ENCODE measurements at places on chromosomes 4 and X.
A peak's percentile ranks its signal among the peaks of the same experiment; 100 is the strongest.

- DNase-seq: no peak
Measured at GRCh38 chrX:19720236-19720635, 167.2 kb downstream of the SH3KBP1 start.

DNA sequence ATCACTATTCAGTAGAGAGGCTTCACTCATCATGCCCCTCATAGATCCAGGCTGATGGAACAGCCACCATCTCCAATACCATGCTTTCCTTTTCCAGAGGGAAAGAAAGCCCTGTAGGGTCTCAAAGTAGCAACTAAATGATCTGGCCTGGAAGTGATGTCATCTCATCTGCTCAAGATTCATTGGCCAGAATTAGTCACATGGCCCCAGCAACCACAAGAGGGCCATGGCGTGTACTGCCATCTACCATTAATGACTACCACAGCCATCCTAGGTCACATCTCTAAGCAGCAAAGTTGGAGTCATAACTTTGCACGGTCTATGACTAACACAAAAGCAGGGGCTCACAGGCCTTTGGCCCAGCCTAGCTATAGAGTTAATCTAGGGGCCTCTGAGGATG, 194.8 kb downstream of the KIT start:
- no peak for DNase-seq

DNA sequence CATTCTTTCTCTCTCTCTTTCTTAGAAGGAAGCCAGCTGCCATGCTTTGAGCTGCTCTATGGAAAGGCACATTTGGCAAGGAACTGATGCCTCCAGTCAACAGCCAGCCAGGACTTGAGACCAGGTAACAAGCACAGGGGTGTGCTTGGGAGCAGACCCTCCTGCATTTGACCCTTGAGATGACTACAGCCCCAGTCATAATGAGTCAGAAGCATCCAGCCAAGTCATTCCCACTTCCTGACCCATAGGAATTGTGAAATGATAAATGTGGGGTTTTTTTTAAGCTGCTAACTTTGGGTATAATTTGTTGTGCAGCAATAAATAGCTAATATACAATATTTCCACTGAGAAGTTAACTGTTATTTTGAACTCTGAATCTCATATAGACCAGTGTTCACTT, 446.9 kb downstream of the GRXCR1 start:
- DNase-seq: no peak

DNA sequence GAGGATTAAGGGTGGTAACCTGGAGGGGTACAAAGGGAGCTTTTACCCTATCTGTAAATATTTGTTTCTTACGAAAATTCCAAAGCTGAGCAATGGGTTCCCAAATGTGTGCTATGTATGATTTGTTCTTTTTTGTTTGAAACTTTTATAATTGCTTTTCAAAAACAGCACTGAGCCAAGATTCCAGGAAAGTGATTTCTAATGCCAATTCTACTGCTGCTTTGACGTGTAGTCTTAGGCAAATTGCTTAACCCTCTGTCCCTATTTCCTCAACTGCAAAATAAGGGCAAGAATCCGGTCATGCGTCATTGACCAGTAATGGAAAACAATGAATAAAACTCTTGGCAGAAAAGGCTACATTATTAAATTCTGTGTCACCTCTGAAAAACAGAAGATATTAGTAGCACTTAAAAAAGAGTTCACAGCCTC, 454.7 kb downstream of the IL15 start:
- peak; percentile 41 for DNase-seq

DNA sequence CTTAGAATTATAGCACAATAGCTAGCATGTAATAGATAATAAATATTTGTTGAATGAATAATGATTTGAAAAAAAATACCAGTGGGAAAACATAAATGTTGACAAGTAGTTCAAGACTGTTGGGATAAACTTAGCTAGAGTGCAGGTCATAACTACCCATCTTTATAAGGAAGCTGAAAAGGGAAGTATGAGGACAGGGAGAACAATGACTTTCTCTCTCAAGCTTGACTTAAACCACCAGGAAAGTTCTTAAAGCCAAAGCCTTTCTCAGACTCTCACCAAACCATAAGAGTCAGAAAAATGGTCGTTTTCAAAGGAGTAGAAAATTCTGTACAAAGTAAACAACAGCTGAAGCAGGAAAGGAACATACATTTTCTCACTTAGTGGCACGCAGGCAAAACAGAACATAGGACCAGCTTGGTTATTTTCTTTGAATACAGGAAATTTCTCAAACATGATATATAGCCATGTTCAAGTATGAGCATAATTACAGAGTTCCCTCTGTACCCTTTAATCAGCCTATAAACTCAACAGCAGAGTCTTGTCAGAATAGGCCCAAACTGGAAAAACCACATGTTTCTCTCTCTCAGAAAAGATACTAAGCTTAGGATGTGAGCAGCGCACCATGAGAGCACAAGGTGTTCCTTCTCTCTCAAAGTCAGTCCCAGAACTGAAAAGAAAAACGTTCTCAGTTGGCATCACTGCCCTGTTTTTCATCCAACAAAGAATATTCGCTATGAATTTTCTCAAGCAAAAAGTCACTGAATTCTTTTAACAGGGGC, 28.7 kb downstream of the MAPK10 start:
- DNase-seq: no peak

DNA sequence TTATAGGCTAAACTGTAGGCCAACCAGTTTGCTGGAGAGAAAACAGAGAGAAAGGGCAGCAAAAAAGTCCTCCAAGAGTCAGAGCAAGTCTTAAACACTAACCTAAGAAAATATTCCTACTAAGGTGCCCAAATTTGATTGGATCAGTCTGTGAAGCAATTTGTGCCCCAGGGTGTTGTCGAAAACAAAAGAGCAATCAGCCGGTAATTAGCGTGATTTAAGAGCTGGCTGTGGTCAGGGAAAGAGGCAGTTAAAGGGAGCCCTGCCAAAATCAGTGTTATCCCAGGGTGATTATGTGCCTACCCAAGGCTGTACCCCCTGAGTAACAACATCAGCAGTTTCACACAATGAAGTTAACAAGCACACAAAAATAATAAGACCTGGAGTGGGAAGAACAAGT, 6.4 kb upstream of the BRWD3 start:
- DNase-seq: no peak

- no peak for DNase-seq
Measured at GRCh38 chrX:105694839-105695238, 127.5 kb upstream of the NRK start.

DNA sequence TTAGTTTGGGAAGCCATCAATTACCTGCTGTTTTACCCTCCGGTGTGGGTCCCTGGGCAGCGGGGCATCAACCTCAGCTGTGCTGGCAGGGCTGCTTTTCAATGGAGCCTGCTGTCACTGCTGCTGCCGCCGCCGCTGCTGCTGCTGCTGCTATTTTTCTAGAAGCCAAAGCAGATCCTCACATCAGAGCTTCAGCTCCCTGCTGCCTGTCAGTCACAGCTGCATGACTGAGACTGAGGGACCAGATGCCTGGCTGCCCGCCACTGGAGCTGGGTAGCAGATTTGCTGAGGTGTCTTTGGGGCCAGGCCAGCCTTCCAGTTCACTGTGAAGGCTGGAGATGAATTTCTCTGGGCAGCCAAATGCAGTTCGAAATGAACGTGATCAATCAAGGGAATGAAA, 200.3 kb upstream of the NHS start:
- no peak for DNase-seq

GRCh38 chr4:169675825-169676224, 55.4 kb downstream of the CLCN3 start:
- no peak for DNase-seq

GRCh38 chr4:81792521-81792920, 320.8 kb upstream of the RASGEF1B start:
- no peak for DNase-seq

DNA sequence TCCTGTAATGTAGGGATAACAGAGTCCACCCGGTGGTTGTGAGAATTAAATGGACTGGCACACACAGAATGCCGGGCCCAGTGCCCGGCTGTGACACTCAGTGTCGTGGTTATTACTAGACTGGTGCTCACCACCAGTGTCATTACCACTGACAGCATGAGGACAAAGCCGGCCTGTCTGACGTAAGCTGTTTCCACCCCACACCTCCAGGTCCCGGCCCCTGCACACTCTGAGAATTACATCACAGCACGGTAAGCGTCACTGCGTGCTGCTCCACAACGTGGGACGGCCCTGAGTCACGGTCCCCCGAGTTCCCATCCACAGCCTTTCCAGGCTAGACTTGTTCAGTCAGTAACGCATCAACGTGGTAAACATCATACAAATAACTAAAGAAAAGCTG, 22.9 kb downstream of the FAT1 start:
- no peak for DNase-seq

DNA sequence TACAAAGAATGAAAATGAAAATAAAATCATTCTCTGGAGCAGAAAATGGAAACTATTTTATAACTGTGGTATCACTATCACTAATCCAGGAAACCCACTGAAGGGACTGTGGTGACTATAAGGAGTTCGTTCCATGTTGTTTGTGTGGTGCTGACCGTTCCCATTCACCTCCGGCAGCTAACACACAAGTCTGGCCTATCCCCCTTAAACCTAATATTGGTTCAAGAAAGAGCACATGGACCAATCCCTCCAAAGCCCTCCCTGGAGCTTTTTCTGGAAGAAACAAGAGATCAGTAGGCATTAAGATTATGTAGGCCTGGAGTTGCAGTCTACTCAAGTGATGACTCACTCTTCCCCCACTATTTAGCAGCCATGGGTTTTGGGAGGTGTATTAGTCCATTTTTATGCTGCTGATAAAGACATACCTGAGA, 25.9 kb upstream of the FAM241A start:
- no peak for DNase-seq

- no peak for DNase-seq
Measured at GRCh38 chr4:100149190-100149589, 41.1 kb downstream of the DDIT4L start.

GRCh38 chr4:177006331-177006730, 213.6 kb upstream of the VEGFC start:
- no peak for DNase-seq

DNA sequence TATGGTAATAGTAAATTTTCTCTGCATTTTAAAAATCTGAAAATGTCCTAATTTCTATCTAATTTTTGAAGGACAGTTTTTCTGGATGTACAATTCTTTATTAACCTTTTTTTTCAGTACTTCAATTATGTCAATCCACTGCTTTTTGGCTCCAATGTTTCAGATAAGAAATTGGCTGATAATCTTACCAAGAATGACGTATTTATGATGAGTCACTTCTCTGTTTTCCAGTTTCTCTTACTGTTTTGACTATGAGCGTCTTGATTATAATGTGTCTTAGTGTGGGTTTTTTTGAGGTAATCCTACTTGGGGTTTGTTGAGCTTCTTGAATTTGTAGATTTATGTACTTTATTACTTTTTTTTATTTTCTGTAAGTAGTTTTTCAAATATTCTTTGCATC, 47.2 kb downstream of the UGT2B11 start:
- DNase-seq: no peak

GRCh38 chr4:20825505-20825904, 125.2 kb downstream of the PACRGL start:
- no peak for DNase-seq

GRCh38 chr4:138034871-138035270, 207.3 kb downstream of the SLC7A11 start:
- DNase-seq: no peak

GRCh38 chrX:9948406-9948805, 18.8 kb upstream of the CLDN34 start:
- no peak for DNase-seq

- DNase-seq: peak; percentile 3
Measured at GRCh38 chr4:92234393-92235176, 69.2 kb upstream of the GRID2 start.

- DNase-seq: no peak
Measured at GRCh38 chr4:98838977-98839618, 89.8 kb downstream of the EIF4E start.

DNA sequence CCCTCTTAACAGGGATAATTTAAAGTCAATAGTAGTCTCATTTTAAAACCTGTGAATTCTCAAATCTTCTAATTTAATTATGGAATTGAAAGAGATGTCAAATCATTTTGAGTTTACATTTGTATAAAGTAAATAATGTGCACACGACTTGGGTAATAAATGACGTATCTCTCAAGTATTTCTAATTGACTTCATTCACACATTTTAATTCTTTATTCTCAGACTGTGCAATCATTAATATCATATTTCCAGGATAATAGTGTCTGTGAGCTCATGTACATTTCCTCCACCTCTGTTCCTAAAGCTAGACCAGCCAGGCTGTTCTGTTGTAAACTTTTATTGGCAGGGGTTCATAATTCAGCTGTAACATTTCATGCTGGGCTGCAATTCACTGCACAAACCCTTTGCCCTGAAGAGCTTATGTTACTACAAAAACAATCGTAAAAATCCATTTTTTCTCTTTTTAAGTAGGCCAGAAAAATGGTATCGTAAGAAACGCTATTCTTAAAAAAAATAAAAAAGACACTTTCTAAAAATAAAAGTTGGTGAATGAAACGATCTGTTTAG, 1103.1 kb upstream of the TENM3 start:
- DNase-seq: no peak

- peak; percentile 83 for DNase-seq
Measured at GRCh38 chr4:30718021-30718542, 2.1 kb upstream of the PCDH7 start.

DNA sequence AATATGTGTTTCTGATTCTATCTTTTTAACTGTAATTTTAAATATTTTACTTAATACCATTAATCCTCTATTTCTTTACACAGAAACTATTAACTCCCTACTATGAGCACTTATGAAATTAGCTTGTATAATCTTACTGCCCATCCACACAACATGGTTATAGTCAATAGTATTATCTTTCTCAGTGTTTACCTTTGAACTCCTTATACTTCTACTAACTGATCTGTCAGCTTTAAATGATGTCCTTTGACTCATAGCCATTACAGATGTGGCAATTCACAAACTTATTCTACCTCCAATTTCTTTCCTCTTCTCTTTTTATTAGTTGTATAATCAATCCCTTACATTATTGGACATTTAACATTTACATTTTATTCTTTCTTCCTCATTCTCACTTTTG, 5.5 kb downstream of the SEC31A start:
- no peak for DNase-seq

DNA sequence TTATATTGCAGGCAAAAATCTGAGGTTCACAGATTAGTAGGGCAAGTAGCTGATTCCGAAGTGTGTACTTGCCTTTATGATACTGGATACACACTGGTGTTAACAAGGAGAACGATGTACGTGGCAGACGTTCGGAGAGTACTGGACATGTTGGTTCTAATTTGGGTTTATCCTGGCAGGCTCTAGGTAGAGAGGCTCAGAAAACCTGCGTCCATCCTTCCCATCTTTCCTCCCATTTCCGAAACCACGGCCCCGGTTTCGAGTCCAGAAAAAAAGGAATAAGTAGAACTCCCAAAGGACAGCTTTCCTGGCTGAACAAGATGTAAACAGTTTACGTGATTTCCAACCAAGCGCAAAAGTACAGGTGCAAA, 351 bp upstream of the SLC30A9 start:
- no peak for DNase-seq

DNA sequence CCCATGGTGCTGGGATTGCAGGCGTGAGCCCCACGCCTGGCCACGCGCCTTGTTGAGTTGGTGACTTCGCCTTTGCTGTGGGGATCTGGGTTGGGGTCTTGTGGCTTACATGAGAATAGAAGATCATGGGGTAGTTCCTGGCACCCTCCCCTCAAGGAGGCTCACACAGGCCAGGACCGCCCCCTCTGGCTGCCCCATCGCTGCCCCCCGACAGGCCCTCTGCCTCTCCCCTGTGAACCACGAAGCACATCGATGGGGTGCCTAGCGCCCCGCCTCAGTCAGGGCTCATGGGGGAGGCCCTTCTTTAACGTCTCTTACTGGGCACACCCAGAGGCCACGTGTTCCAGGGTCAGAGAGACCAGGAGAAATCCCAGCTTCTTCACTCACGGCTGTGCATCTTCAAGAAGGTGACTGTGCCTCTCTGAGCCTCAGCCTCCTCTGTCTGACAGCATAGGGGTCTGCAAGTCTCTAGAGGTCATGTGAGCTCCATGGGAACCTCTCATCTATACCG, 23.6 kb upstream of the SPON2 start:
- DNase-seq: no peak
